ENCODE measurements at places on chromosomes 2 and 18. TPM values are rescaled to one million over a fixed set of nuclear protein-coding genes. Genes with fewer than 3 reads are reported as not detected.

The ALKAL2 gene
- total RNA-seq: not detected

The SLC5A6 gene
- 207 TPM for total RNA-seq

The CHRNG gene
- total RNA-seq: not detected

The ALPG gene
- total RNA-seq: not detected

The RUFY4 gene
- 0.78 TPM for total RNA-seq

The DAPL1 gene
- total RNA-seq: not detected

The FAM124B gene
- 1.3 TPM for total RNA-seq

The EPHA4 gene
- total RNA-seq: 85.7 TPM

The RESP18 gene
- total RNA-seq: not detected

The TWIST2 gene
- total RNA-seq: not detected

The HNMT gene
- total RNA-seq: not detected

The RNF152 gene
- total RNA-seq: 1.0 TPM

The TRIM43 gene
- not detected for total RNA-seq

The TCF23 gene
- total RNA-seq: not detected

The NEU2 gene
- not detected for total RNA-seq

The CFC1 gene
- total RNA-seq: not detected

Measured in CD4-positive, alpha-beta T cell (primary cell).